SW480 (cell line): ENCODE measurements at places on chromosomes 5 and 9.

DNA sequence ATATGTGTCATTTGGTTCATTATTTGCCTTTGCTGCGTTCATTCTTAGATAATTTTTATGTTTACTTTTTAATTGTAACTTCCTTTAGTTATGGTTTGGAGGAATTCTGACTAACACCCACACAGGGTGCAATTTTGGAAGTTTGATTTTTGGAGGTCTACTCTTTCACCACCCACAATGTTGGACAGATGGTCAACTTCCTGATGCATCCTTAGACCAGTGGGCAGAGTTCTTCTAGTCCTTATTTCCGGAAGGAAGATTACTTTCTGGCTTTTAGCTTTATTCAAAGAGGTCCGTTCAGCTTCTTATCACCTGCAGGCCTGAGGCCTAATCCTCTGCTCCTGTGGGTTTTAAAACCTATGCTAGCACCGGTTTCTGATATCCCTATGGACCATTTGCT, 126.7 kb downstream of the MTX3 start:
- DNase-seq: no peak

DNA sequence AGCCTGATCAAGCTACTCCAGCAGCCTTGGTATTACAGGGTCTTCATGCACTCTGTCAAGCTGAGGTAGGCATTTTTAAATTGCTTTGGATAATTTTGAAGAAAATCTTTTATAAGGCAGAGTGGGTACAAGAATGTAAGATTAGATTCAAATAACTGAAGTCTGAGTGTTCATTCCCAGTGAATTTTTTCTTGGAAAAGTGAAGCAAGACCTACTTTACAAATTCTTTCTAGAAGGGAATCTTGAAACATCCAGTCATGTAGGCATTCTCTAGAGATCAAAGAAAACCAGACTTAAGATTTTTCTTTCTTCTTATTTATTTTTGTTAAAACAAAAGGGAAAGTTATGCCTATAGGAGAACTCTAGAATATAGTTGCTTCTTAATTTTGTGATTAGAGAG, 139.0 kb downstream of the FOCAD start:
- DNase-seq: no peak

DNA sequence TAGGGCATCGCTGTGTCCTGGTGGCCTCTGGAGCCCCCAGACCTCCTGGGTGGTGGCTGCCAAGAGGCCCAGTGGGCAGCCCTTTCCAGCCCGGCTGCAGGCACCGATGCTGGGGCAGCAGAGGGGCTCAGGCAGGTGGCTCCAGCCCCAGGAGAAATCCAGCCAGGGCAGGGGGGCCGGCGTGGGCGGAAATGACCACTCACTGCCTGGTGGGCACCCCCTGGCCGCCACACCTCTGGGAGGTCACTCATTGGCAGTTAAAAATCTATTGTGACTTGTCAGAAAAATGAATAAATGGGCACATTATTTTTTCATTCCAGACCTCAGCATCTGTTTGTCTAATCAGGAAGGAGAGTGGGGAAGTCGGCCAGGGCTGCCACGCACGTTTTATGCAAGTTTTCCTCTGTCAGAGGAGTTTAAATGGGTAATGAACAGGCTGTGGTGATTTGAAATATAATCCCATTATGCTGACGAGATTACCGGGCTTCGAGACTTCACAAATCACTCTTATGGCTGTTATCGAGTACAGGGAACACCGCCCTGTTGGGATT, 171.9 kb downstream of the GAPVD1 start:
- DNase-seq: no peak

DNA sequence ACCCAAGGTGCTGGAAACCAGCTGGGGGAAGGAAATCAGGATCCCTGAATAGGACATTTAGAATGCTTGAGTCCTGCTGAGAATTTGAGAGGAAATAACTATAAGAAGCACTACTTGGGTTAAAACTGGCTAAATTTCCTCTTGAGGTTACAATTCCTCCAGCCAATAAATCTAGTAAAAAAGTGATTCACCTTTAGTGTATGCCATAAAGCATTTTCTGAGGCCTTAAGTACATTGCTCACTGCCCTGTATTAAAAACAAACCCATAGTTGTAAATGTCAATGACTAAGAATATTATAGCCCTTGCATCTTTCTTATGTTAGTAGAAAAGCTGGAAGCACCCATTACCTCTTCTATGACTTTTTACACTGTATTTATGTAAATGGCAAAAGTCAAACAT, 634.7 kb upstream of the ARRDC3 start:
- no peak for DNase-seq

DNA sequence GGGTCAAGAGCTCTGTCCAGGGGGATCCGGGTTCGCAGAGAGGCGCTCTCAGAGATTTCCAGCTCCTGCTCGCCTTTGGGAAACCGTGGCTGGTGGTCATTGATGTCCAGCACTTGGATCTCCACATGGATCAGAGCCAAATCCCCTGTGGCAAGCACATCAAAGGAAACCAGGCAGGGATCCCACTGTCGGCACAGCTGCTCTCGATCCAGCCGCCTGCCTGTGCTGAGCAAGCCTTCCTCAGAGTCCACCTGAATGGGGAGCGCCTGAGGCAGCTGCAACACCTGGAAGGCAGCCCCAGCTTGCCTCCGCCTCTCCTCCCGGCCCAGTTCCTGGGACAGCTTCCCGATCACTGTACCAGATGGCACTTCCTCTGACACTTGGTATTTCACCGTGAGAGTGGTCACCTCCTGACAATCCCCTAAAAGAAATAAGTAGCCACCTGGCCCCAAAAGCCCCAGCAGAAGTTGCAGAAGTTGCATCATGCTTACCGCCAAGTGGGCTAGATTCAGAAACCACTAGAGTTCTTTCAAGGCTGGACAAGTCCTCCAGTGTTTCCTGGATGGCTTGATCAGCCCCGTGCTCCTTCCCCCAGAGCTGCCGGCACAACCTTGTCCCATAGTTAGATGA, 520 bp downstream of the PCDH12 start:
- DNase-seq: peak; percentile 56

- no peak for DNase-seq
These were observed 61.0 kb upstream of the TARS1 start for GRCh38 chr5:33379757-33380156.

- DNase-seq: peak; percentile 18
These were observed 46.7 kb downstream of the GDNF start for GRCh38 chr5:37792975-37793631.

DNA sequence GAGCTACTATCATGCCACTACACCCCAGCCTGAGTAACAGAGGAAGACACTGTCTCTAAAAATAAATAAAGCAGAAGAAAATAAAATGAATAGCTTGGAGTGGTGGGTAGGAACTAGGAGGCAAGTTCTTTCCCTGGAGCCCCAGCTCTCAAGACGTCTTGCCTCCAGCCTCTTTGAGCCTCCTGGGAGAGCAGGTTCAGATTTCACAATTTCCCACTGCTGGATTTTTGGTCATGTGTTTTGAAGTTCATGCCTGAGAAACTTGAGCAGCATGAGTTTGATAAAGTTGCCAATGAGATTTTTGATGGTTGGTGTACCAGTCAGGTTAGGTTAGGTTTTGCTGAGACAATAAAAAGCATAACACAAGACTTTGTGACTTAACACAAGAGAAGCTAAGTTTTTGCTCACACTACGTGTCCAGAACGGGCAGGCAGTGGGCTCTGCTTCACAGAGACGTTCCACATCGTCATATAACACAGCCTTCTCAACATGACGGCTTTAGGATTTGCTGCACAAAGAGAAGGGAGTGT, 4.1 kb upstream of the CCDC69 start:
- no peak for DNase-seq

GRCh38 chr5:153623751-153624450, 133.4 kb downstream of the GRIA1 start:
- no peak for DNase-seq

GRCh38 chr5:81195335-81195929, 37.7 kb upstream of the CKMT2 start:
- DNase-seq: no peak

GRCh38 chr9:127370672-127371648, 26.0 kb upstream of the SLC2A8 start:
- DNase-seq: no peak

DNA sequence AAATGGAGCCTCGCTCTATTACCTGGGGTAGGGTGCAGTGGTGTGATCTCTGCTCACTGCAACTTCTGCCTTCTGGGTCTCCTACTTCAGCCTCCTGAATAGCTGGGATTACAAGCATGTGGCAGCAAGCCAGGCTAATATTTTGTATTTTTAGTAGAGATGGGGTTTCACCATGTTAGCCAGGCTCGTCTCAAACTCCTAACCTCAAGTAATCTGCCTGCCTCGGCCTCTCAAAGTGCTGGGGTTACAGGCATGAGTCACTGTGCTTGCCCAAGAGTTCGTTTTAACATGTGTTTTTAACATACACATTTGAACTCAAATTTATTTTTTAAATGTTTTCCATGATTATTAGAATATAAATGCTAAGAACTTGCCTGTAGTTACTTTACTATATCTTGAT, 34.2 kb downstream of the MARCHF6 start:
- no peak for DNase-seq

GRCh38 chr9:125119643-125120286, 23.6 kb downstream of the SCAI start:
- no peak for DNase-seq

GRCh38 chr5:88678770-88679381, 204.1 kb downstream of the MEF2C start:
- no peak for DNase-seq

DNA sequence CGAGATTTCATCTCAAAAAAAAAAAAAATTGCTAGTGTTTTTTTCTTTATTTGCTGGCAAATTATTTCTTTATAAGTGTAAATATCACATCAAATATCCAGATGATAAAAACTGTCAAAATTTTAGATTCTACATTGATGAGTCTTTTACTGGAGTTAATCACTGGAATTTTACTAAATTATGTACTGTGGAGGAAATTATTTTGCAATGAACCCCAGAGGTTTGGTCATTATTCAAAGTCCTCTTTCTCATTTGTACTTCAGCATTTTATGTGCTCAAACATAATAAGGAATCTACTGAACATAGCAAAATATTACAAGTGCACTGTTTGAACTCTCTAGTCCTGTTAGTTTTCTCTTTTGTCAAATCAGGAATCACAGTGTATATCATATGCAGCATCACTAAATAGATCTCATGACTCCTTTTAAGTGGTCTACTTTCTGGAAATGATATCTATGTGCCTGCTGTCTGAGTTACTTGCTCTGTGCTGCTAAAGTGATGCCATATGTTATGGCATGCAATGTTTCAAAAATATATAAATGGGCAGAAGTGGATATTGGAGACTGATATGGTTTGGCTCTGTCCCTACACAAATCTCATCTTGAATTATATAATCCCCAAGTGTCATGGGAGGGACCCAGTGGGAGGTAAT, 18.0 kb downstream of the OTULINL start:
- DNase-seq: no peak

DNA sequence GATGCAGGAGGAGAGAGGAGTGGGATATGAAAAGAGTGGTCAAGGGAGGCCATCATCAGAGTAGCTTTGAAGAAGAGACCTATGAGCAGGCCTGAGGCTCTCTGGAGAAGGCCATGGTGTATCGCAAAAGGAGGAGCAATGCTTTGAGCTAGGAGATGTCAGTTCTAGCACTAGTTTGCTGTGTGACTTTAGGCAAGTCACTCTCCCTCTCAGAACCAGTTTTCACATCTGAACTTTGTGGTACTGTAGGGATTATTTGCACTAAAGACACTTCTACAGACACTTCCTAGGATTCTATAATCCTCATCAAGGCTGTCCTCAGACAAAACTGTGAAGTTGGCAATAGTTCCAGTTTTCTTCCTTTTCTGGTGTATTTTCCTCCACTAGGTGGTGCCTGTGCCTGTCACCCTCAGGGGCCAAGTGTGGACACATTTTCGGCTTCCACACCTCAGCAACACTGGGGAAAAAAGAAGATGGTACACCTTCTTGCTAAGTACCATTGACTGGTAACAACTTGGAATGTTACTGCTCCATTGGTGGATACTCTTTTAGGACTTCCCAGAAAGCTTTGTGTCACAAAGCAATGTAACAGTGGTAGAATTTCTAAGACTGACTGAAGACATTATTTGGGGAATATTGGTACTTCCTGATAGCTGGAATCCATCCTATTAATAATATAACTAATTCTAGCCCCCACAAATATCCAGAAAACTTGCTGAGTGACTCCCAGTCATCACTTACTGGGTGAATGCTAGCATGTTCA, 9.9 kb downstream of the PAPPA start:
- DNase-seq: no peak

GRCh38 chr5:167208911-167209310, 1082.5 kb upstream of the WWC1 start:
- peak; percentile 51 for DNase-seq

DNA sequence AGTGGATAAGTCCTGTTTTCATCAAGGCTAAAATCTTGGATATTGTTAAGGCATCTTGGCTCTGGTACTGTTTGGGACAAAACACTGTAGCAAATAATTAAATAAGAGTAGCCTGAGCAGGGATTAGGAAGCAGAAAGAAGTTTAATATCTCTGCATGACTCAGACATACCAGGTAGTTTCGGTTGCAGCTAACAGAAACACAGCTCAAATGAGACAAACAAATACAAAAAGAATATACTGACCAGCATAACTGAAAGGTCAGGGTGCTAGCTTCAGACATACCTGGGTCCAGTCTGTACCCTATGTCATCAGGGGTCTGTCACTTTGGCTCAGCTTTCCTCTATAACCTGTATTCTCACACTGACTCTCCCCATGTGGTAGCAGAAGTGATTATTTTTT, 156.4 kb upstream of the MAP3K1 start:
- DNase-seq: no peak

GRCh38 chr9:95058795-95059386, 258.6 kb downstream of the FANCC start:
- no peak for DNase-seq
